AG04450 (cell line): ENCODE measurements at places on chromosomes 13 and 19.

DNA sequence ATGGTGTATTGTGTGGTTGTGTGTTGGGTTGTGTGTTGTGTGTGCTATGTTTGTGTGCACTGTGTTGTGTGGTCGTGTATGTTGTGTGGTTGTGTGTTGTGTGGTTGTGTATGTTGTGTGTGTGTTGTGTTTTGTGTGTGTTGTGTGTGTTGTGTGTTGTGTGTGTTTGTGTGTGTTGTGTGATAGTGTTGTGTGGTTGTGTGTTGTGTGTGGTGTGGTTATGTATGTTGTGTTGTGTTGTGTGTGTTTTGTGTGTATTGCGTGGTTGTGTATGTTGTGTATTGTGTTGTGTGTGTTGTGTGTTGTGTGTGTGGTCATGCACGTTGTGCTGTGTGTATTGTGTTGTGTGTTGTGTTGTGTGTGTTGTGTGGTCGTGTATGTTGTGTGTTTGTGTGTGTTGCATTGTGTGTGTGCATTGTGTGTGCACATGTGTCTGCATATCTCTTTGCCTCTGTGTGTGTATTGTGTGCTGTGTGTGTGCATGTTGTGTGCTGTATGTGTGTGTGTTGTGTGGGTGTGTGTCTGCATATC lies 2.9 kb downstream of the C3 start:
- no peak for DNase-seq

GRCh38 chr13:46598820-46599180 lies 45.8 kb downstream of the LRCH1 start:
- no peak for DNase-seq

GRCh38 chr19:49741210-49741844 lies 21.8 kb downstream of the TSKS start:
- DNase-seq: no peak

GRCh38 chr13:40345654-40346372 lies 320.6 kb downstream of the FOXO1 start:
- no peak for DNase-seq

- no peak for DNase-seq
Observed at GRCh38 chr13:105929505-105929904, 606.0 kb downstream of the EFNB2 start.

DNA sequence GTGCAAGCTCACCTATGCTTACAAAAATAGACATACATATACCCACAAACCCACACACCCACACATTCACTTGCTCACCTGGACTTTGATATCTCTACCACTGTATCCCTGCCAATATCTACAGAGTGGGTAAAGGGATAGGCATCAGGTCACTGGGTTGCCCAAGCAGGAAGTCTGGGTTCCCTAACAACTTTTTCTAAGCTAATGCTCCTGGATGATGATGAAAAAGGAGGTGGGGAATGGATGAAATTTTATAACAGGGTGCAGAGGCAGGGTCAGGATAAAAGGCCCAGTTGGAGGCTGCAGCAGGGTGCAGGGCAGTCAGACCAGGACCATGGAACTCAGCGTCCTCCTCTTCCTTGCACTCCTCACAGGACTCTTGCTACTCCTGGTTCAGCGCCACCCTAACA lies at the start of gene CYP2B6:
CYP2B6 (plus strand) TSS at position 311 of the 410 bp plus-strand sequence; CDS start at position 335, 24 bp downstream.
- no peak for DNase-seq

DNA sequence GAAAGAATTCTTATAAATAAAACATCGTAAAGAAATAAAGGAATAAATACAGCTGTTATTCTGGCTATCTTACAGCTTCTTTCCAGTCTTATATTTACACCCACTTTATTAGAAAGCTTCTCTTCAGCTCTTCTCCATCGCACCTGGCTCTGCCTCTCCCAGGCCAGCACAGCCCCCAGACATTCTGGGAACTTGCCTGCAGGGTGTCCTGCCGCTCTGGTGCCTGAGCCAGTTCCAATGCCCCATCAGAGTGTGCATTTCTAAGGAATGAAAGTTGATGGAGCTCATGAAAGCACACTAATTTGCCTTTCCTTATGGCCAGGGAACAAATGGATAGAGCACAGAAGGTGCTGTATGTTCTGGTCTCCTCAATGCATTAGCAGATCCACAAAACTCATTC lies 68.7 kb downstream of the MIPEP start:
- no peak for DNase-seq

GRCh38 chr13:110312339-110313031 lies 5.4 kb downstream of the COL4A2 start:
- DNase-seq: no peak

DNA sequence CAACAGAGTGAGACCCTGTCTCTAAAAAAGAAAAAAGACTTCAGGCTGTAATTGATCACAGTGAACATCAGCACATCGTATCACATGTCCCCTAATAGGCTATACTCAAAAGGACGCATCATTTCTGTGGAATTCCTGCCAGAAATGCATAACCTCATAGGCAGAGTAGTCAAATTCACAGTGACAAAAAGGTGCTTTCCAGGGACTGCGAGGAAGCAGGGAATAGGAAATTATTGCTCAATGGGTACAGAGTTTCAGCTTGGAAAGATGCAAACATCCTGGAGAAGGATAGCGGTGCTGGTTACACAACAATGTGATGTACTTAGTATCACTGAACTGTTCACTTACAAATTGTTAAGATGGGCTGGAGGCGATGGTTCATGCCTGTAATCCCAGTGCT lies 41.1 kb upstream of the MRI1 start:
- no peak for DNase-seq

DNA sequence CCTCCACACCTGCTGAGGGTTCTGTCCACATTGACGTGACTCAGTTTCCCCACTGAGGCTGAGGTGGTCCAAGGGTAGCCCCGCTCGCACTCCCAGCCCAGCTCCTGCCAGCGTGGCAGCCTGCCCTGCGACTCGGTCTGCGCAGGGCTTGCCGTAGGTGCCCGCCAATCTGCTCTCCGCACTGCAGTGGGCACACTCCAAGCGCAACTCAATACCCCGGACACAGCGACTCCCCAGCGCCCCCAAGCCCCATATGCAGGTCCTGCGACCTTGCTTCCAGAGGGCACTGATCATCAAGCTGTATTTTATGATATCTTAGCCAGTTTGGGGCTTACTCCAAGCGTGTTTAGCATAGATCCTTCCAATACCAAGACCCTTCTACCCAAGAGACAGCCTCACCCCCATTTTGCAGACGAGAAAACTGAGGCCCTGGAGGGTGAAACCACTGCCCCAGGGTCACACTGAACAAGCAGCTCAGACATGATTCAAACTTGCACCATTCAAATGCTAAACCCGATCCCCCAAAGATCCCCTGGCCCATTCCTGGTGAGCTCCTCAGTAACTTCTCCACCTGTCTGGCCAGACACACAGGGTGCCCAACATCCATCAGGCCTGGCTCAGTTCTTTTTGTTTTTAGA lies 13.5 kb downstream of the PTPRS start:
- no peak for DNase-seq

DNA sequence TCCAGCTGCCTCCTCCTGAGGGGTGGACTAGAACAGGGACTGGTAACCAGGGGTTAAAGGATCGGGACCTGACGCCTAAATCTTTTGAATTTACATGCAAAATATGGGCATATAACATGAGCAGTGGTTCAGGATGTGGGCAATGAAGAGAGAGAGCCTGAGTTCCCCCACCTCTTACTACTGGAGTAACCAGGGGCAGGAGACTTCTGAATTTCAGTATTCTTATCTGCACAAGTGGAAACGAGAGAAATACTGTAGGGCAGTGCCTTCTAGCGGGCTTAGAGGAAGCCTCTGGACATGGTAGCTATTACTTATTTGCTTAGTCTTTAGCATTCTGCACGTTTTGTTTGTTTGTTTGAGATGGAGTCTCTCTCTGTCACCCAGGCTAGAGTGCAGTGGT lies 26.3 kb downstream of the BCAT2 start:
- no peak for DNase-seq

DNA sequence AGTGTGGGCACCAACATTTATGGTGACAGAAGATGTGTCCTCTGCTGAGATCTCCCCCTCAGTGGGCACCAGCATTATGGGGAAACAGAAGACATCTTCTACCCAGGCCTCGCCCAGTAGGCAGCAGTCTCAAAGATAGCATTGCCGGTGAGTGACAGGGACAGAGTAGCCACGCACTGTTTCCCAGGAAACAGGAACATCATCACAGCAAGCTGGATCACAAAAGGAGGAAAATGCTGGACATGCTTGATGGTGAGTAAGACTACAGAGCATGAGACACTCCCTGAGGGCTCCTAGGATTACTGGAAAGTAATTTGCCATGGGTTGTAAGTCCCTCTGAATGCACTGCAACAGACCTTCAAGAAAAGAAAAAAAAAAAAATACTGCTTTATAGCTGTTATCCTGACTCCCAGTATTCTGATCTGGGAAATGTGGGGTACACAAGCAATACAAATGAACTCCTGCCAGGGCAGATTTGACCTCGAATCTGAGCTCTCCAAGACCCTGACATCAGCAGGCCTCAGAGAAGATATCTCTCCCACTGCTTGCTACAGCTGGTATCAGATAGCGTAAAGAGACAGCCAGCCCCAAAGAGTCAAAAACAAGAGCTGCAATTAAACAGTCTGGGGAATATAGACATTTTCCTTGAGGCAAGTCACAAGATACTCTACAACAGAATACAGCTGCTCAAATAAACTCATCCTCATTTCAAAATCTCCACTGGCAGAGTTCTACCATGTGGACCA lies 180.4 kb downstream of the RBM26 start:
- no peak for DNase-seq

- no peak for DNase-seq
Observed at GRCh38 chr19:18594824-18595373, 6.3 kb downstream of the REX1BD start.

- DNase-seq: no peak
Observed at GRCh38 chr13:102089177-102089576, 312.7 kb downstream of the FGF14 start.

- DNase-seq: no peak
Observed at GRCh38 chr19:36460046-36460445, 29.3 kb downstream of the ZNF566 start.

DNA sequence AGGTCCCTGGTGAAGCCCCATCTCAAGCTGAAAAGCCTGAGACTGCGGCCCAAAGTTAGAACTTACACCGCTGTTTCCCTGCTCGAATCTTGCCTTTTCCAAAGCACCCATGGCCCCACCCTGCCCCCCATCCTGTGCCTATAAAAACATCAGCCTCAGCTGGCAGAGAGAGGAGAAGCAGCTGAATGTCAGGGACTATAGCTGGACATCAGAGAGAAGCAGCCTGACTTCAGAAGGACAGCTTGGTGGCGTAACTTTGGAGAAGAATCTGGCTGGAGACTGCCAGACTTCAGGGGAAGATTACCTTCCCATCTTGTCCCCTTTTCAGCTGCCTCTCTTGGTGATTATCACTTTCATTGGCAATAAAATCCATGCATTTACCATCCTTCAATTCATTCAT lies 9.3 kb upstream of the RCBTB2 start:
- DNase-seq: no peak

DNA sequence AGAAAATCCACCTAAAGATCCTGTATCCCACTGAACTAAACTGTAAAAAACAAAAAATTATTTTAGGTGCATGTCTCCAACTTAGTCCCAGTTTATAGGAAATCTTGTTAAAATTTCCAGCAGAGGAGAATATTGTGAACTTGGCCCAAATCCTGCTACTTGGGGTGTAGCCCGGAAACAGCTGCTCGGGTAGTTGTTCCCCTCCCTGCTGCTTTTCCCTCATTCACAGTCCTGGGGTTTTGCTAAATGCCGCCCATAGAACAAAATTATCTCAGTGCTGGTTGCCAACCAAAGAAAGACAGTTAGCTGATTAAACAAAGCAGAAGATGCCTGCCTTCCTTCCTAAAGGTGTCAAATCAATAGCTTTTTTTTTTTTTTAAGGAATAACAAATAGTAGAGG lies 330.5 kb upstream of the KLF12 start:
- no peak for DNase-seq

GRCh38 chr13:33169273-33169980 lies 116.1 kb downstream of the STARD13 start:
- peak; percentile 50 for DNase-seq

DNA sequence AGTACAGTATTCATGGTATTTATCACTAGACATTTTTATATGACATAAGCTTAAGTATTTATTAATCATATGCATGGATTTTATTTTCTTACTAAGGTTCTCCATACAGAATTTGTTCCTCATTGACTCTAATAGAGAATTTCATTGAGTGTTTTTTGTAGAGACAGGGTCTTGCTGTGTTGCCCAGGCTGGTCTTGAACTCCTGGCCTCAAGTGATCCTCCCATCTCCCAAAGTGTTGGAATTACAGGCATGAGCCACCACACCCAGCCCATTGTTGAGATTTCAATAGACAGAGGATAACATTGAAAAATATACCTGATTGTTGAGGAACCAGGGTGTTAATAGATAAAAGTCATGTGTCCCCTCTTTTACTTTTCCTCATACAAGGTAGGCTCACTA lies 26.1 kb downstream of the IPO5 start:
- no peak for DNase-seq

DNA sequence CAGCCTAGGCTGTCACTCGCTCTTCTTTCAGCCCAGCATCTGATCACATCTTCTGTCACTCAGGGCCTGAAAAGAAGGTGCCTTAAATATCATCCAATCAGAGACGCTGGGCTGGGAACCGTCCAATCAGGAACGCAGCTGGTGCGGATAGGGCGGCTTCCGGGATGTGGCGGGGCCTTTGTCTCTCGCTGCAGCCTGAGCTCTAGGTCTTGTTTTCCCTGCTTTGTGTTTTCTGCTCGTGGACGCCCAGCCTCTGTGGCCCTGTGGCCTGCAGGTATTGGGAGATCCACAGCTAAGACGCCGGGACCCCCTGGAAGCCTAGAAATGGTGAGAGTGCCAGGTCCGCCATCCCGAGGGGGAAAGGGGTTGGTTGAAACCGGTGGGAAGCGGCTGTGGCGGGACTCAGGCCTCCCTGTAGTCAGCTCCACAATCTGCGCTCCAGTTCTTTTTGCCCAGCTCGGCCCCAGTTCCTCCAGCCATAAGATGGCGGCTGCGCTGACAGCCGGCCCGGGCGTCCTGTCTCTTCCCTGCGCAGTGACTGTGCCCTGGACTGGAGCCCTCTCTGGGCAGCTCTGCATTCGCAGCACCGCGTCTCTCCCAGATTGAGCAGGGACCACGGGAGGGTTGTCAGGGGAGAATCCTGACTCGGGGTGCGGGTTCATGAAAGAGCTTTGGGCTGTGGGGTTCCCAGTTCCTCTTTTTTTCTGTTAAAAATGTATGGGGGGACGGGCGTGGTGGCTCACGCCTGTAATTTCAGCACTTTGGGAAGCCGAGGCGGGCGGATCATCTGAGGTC lies at the start of gene ZNF85:
ZNF85 (plus strand) TSS at position 175 of the 795 bp plus-strand sequence; CDS start at position 325, 150 bp downstream.
- peak; percentile 63 for DNase-seq

- no peak for DNase-seq
Observed at GRCh38 chr13:50685956-50686355, 157.5 kb downstream of the DLEU7 start.

- DNase-seq: no peak
Observed at GRCh38 chr13:98707281-98707999, 45.0 kb downstream of the SLC15A1 start.

GRCh38 chr19:33878910-33879810 lies 82.5 kb downstream of the KCTD15 start:
- DNase-seq: no peak
